D721Med (cell line): ENCODE measurements at places on chromosomes 12 and 14.

GRCh38 chr14:89504091-89504490, 87.1 kb upstream of the FOXN3 start:
- DNase-seq = no peak

- DNase-seq = no peak
These were observed 1.6 kb downstream of the PTGDR start for GRCh38 chr14:52269100-52269499.

- DNase-seq = no peak
These were observed 1.4 kb downstream of the MEG3 start for GRCh38 chr14:100827101-100828021.

- DNase-seq = no peak
These were observed 7.3 kb downstream of the CAND1 start for GRCh38 chr12:67276421-67276820.

DNA sequence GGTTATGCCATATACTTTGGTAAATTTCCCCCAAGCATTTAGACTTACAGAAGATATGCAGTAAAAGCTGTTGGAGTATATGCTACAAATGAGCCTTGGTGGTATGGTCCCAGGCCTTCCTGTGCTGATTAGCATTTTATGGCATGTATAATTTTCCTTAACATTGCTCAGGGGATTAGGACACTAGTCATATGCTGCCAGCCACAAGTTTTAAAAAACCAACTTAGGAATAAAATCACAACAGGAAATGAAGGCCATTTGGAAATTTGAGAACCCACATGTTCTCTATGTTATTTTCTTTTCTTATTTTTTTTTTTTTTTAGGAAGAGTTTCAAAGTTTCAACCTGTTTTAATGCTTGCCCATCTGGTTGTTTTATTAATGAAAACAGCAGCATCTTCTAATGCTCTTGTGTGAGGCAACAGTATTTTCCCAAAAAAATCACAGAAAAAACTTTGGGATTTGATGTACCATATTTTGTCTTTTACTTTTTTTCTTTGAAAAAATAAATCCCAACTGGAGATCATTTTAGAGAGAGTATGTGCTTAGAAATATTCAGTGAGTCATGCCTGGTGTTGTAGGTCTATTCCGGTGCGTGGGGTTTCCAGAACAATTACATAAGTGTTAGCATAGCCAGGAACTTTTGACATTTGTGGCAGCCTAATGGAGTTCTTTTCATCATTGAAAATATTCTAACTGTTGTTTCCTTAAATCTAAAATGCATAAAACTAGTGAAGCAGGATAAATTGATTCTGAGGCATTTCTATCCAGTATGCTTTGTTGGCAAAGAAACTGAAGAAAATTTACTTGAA, 21.7 kb upstream of the DUSP6 start:
- no peak for DNase-seq

DNA sequence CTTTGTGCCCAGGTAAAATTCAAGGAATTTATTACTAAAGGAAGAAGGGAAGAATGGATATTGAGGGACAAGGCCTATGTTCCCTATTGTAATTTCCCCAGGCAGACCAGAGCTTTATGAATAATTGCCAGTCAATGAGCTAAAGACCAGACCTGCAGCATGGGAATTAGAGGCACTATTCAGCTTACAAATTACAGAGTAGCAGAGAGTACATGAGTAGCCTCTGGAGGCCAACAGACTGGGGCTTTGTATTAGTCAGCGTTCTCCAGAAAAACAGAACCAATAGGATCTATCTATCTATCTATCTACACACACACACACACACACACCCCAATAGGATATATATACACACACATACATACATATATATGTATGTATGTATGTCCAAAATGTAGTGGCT, 120.0 kb upstream of the RPH3A start:
- no peak for DNase-seq

GRCh38 chr14:54348923-54349620, 47.7 kb upstream of the CDKN3 start:
- DNase-seq = no peak

DNA sequence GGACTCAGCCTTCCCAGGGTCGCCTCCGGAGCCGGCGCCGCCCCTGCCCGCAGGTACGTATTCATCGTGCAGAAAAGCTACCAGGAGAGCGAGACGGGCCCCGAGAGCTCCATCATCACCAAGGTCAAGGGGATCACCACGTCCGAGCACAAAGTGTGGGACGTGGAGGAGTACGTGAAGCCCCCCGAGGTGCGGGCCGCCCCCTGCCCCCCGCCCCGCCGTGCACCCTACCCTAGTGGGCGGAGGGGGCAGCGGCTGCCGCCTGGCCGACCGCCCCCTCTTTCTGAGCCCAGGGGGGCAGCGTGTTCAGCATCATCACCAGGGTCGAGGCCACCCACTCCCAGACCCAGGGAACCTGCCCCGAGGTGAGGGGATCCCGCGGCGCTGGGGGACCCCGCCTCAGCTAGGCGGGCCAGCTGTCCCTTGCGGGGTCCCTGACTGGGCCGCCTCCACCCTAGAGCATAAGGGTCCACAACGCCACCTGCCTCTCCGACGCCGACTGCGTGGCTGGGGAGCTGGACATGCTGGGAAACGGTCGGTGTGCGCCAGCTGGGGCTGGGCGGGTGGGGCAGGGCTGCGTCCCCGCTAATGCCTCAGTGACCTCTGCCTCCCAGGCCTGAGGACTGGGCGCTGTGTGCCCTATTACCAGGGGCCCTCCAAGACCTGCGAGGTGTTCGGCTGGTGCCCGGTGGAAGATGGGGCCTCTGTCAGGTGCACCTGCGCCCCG, 973 bp downstream of the P2RX2 start:
- no peak for DNase-seq

DNA sequence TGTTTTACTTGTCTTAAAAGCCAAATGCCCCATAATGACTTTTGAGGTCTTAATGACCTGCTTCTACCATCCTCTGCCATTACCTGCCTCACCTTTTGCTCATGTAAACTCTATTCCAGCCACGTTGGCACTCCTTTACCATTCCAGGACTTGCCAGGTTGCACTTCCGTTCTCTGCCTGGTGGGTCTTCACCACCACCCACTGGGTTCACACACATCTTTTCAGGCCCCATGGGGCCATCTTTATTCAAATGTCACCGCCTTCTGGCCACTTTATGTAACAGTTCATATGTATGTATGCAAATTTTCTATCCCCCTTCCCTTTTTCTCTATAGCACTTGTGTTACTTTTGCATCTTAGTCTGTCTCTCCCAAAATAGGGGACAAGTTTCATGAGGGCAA, 57.7 kb downstream of the ATP2A2 start:
- DNase-seq = no peak

- no peak for DNase-seq
These were observed 54.3 kb downstream of the TTC9 start for GRCh38 chr14:70696026-70696425.

- DNase-seq = no peak
These were observed 142.1 kb downstream of the ANO4 start for GRCh38 chr12:100936661-100937060.

- DNase-seq = no peak
These were observed 739 bp upstream of the PAX9 start for GRCh38 chr14:36660736-36661505.

GRCh38 chr14:98955036-98955740, 316.8 kb downstream of the BCL11B start:
- DNase-seq = no peak

DNA sequence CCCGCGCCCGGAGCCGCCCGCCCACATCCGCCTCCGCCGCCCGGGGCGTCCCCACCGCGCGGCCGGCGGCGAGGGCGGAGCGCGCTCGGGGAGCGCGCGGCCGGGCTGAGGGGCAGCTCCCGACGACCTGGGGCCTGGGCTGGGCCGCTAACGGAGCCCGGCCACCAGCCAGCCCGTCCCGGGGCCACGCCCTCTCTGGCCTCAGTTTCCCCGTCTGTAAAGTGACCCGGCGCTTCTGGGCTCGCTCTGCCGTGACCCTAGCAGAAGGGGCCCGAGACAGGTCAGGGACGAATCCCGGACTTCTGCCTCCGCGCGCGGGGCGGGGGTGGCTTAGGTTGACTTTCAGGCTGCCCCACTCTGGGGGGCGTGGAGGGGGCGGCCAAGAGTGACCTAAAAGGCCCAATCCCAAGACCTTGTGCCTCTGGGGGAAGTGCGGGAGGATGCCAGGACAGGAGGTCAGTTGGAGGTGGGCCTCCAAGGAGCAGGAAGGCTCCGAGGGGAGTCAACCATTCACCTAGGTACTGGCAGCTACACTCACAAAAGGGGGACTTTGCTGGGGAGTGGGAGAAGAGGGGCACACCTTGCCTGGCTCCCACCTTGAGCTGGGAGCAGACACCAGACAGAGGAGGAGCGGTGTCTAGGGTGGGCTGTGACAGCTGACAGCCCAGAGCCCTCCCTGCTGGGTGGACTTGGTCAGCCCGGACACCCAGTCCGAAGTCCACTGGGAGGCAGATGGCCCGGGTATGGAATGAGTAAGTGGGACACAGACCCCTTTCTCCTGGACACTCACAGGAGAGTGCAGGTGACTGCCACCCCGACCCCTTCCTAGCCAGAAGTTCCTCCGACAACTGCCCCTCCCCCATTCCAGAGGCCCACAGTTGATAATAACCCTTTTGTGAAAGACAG, 486 bp upstream of the AKT1 start:
- peak; percentile 95 for DNase-seq

- no peak for DNase-seq
These were observed 154.6 kb upstream of the OTX2 start for GRCh38 chr14:56964895-56965294.

- no peak for DNase-seq
These were observed 28.9 kb upstream of the SPPL3 start for GRCh38 chr12:120932956-120933526.

DNA sequence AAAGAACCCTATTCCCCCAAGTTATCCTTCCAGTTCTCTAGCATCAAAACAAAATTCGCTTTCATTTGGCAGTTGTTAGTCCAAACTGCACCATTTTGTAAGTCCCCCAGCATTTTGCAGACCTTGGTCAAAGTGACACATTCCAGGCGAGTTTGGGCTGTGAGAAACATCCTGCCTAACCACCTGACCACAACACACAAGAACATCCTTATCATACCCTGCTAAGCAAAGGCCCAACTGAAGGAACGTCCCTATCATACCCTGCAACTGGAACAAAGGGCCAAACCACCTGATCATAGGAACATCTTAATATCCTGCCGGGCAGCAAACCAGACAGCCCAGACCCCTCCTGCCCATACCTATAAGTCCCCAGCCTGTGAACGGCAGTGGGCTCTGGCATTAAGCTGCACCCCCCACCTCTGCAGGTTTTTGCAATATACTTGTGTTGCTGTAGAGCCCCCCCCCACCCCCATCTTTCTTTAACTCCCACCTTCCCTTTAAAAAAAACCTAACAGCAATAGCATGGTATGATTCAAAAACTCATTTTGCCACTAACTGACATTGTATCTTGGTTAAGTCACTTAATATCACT, 2.7 kb downstream of the PCNX4 start:
- DNase-seq = no peak

DNA sequence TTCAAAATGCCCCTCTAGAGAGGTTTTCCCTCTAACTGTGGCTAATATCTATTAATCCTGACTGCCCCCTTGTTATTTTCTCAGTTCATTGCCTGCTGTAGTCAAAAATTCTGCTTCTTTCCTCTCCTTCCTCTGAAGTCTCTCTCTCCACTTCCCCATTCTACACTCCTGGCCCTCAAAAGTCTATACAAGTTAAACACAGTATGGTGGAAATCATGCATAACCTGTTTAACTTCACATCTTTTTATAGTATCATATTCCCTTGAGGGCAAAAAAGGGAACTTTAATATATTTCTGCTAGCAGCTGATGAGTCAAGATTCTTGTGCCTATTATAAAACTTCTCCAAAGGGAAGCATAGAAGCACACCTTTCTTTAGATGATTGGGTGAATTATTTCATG, 16.7 kb downstream of the GRIP1 start:
- DNase-seq = no peak
